ENCODE measurements at places on chromosomes 11 and 22.

GRCh38 chr11:110716361-110716760 lies 4.1 kb upstream of the ARHGAP20 start:
- DNase-seq: no peak

DNA sequence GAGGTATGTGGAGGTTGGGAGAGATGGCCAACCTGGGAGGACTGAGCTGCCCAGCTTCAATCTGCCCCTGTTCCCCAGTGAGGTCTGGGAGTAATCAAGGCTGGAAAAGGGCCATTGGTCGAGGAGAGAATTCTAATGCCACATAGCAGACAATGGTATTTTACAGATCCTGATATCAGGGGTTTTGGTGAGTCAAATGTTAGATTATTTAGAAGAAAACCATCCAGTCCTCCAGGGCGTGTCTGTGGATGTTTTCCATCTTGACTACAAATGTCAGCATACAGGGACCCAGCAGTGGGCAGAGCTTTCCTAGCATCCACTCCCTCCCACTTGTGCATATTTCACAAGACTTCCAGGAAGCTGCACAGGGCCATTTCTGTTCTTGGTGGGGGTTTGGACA lies 107.9 kb downstream of the SCN3B start:
- DNase-seq: no peak

GRCh38 chr22:50201191-50202129 lies 649 bp downstream of the SELENOO start:
- no peak for DNase-seq

GRCh38 chr11:1927026-1927847 lies 7.7 kb downstream of the TNNT3 start:
- DNase-seq: no peak

DNA sequence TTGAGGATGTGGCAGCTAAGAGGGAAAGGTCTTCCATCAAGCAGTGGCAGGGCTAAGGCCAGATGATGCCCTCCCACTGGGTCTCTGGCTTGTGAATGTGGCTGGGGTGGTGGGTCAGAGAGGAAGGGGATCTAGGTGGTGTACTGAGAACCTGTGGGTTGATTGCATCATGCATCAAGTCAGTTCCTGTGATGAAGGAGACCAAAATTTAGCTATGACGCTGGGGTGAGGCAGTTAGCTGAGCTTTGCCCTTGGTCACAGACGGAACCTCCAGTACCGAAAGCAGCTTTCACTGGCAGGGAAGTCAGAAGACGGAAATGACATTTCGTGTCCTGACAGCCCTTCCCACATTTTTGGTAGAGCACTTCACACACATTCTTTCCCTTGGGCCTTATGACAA lies 20.7 kb downstream of the ATG16L2 start:
- DNase-seq: no peak

DNA sequence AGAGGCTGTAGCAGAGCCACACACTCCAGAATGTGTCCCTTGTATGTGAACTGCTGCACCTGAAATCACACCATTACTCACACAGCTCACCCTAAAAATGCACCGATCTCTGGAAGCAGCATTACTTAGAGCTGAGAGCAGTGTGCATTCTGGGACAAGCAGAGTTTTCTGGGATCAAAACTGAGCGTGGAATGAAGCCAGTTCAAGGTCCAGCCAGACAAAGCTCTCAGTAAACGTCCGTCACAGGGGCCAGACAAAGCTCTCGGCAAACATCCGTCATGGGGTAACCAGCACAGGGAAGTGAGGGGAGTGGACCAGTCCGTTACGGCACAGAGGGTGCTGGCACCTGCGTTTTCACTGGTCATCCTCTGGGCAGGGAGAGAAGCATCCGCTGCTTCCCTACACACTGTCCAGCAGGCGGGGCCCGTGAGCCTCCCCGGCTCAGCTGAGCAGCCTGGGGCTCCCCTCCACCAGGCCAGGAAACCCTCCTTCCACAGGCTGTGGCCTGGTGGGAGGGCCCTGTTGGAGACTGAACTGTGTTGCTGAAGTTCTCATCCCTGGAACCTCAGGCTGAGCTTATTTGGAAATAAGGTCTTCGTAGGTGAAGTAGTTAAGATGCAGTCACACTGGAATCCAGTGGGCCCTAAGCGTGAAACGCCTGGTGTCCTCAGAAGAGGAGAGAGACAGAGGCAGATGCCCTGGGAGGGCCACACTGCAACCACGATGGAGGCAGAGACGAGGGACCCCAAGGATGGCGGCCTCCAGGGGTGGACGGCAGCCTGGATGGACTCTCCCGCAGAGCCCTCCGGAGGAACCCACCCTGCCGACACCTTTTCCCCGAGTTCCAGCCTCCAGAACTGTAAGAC lies 883.9 kb downstream of the BRD1 start:
- no peak for DNase-seq

DNA sequence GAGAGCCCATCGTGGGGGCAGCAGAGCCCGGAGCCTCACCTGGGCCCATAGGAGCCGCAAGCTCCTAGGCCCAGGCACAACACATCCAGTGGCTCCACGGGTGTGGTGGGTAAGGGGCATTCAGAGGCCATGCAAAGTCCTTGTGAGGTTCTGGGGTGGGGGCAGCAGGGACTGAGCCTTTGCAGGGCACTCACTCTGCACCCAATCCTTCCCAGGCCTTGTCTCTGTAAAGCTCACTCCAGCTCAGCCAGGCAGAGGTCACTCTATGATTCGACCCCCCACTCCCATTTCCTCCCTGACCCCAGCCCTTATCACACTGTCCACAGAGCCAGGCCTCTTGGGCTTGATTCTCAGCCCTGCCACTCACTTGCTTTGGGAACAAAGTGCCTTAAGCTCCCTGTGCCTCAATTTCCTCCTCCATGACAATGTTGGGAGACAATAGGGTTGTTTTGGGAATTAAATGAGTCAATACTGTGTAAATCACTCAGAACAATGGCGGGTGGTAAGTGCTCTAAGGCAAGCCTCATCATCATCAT lies 46.6 kb downstream of the LRRC32 start:
- no peak for DNase-seq

DNA sequence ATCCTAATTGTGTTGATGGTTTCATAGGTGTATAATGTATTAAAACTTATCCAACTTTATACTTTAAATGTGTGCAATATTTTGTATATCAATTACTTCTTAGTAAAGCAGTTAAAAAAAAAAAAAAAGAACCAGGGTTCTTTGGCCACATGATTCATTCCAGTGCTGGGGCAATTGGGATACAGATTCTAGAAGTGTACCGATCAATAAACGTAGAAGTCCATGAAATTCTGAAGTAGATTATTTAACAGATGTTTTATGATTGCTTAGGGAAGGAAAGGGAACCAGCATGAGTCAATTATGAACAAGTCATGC lies 51.0 kb downstream of the MAPK1 start:
- DNase-seq: no peak
